NCI-H460 (cell line): ENCODE measurements at places on chromosomes 2 and 18.

DNA sequence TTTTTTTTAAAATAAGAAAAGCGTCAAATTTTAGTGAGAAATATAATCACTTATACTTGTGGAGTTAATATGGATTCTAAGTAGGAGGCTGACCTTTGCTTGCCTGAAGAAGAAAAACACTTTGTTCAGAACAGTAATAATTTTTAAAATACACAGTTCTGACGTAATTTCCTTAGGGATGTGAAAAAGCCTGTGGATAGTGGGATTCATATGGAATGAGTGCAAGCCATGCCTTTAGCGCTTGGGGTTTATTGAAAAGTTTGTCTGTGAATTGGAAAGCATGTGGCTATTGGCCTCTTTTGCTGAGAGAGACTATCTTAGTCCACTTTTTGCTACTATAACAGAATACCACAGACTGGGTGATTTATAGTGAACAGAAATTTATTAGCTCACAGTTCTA is 151.3 kb downstream of the CCDC85A start:
- no peak for DNase-seq

- no peak for DNase-seq
These were observed 46.3 kb downstream of the EMX1 start for GRCh38 chr2:72963423-72964145.

DNA sequence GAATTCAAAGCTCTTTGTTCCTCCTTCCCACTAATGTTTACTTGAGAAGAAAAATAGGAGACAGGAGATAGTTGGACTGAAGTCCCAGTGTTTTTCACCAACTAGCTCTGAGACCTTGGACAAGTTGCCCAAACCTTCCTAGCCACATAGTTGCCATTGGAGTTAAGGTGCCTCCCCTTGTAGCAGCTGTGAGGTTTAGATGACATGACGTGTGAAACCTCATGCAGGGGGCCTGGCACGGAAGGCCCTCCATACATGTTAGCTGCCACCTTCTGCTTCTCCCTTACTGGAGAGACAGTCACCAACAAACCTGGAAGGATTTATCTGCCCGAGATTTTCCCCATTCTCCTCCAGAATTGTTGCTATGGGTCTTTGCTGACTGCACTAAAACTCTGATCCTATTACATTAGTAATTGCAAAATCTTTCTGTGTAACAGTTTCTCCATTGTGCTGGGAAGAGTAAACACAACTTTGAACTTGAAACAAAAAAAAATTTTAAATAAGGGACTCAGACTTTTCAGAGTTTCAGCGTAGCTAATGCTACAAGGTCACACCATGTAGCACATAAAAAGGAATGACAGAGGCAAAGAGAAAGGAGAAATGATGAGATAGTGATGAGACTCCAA is 23.8 kb upstream of the CABYR start:
- no peak for DNase-seq

DNA sequence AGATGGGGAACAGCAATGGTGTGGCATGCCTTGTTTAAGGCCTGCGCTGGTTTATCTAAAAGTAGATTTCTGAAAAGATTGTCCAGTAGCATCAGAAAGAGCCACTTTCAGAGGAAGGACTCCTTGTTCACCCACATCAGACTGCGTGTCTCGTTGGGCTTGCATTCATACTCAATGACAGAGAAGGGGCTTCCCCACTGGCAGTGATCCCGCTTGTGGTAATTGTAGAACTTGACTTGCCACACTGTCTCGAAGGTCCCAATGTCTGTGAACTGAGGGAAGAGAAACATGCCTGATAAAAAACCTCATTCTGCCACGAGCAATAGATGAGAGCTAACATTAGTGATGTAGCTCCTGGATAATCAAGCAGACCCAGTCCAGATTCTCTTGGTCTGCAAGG is 26.0 kb downstream of the CNRIP1 start:
- DNase-seq: no peak

GRCh38 chr18:11516751-11517503 is 92.5 kb upstream of the SLC35G4 start:
- DNase-seq: no peak

- DNase-seq: no peak
These were observed 105.1 kb downstream of the NUP35 start for GRCh38 chr2:183229386-183229785.

- DNase-seq: no peak
These were observed 6.3 kb downstream of the TPRKB start for GRCh38 chr2:73730810-73731209.
